Lung microvascular endothelial cell (primary cell): ENCODE measurements at places on chromosomes 16 and 17.

GRCh38 chr17:47730681-47731080, 2.4 kb upstream of the TBX21 start:
- no peak for DNase-seq

- no peak for DNase-seq
Measured at GRCh38 chr16:52113533-52114183, 433.3 kb downstream of the TOX3 start.

- no peak for DNase-seq
Measured at GRCh38 chr17:74098136-74099024, 105.1 kb upstream of the RPL38 start.

GRCh38 chr16:2088759-2089358, 41.1 kb downstream of the TSC2 start:
- no peak for DNase-seq

DNA sequence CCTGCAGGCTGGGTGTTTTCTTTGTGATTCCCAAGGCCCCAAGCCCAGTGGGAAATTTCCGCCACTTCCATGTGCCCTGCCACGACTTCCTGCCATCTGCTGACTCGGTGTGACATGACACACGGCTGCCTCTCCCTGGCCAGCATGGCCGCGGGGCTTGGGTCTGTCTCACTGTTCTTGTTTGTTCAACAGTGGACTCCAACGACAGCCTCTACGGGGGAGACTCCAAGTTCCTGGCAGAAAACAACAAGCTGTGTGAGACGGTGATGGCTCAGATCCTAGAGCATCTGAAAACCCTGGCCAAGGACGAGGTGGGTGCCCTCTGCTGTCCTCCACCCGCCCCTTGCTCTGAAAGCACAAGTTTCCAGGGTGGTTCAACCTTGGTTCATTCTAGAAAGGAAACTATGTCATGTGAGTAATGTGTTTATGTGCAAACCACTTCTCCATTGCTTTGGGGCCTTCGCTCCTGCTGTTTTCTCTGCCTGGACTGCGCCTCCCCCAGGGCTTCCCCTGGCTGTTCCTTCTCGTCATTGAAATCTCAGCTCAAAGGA, 26.8 kb downstream of the KNOP1 start:
- peak; percentile 88 for DNase-seq

GRCh38 chr17:56309897-56310296, 156.6 kb downstream of the ANKFN1 start:
- no peak for DNase-seq

DNA sequence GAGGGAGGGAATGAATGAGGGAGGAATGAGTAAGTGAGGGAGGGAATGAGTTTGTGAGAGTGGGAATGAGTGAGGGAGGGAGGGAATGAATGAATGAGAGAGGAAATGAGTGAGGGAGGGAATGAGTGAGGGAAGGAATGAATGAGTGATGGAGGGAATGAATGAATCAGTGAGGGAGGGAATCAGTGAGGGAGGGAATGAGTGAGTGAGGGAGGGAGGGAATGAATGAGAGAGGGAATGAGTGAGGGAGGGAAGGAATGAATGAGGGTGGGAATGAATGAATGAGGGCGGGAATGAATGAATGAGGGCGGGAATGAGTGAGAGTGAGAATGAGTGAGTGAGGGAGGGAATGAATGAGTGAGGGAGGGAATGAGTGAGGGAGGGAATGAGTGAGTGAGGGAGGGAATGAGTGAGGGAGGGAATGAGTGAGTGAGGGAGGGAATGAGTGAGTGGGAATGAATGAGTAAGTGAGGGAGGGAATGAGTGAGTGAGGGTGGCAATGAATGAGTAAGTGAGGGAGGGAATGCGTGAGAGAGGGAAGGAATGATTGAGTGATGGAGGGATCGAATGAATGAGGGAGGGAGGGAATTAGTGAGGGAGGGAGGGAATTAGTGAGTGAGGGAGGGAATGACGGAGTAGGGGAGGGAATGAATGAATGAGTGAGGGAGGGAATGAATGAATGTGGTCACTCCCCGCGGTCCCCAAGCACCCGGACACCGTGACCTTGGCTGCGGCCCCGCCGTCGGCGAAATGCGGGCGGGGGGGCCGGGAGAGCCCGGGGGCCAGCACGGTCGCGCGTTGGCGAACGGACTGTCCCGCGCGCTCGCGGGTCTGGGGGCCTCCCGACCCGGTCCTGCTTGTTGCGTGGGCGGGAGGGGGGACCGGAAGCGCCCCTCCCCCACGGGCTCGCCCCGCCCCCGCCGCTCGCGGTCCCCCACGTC, 1.1 kb upstream of the UBE2I start:
- no peak for DNase-seq

GRCh38 chr17:46727572-46728348, 90.7 kb downstream of the WNT3 start:
- no peak for DNase-seq

GRCh38 chr17:78344666-78345065, 15.2 kb downstream of the SOCS3 start:
- DNase-seq, result no peak
